ENCODE measurements at places on chromosomes 12 and 14. TPM values are rescaled to one million over a fixed set of nuclear protein-coding genes. Genes with fewer than 3 reads are reported as not detected.

Gene ACOT6
- not detected for total RNA-seq

Gene LHX5
- total RNA-seq, result 2.1 TPM

Gene ERBB3
- 51.2 TPM for total RNA-seq

Gene NKX2-1
- total RNA-seq, result not detected

Gene KRT75
- not detected for total RNA-seq

Gene DIO2
- total RNA-seq, result not detected

Gene GSG1
- total RNA-seq, result 0.33 TPM

Gene CRACR2A
- 2.0 TPM for total RNA-seq

Gene CABP1
- total RNA-seq, result 3.1 TPM

Gene ITGA7
- 114 TPM for total RNA-seq

Gene PPP1R1A
- total RNA-seq, result 8.5 TPM

Gene SPIC
- total RNA-seq, result not detected

Gene FAM186B
- 0.46 TPM for total RNA-seq

DNA sequence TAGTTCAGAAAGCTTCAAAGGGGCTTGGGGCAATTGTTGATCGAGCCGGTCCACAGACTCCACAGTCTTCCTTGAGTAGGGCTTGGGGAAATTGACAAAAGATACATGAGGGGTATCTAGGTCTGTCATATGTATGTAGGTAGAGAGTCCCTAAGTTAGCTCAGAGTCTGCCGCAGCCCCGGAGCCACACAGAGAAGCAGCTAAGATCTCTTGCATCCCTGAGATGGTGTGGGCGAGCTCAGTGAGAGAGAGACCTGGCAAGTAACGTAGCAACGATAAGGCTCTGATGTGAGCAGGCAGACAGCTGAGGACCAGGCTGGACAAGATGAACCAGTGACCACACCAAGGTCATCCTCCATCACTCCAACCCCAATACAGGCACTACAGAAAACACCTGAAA lies 297.6 kb downstream of the TMEM132D start:
- H3K4me1 ChIP-seq, result peaks cover 11% of the 10 kb centered on the region
- H3K36me3 ChIP-seq, result no peaks in the 10 kb centered on the region
- no peaks in the 10 kb centered on the region for H3K27me3 ChIP-seq
- DNase-seq, result no peak

GRCh38 chr12:7856516-7856915 lies 16.2 kb downstream of the SLC2A14 start:
- no peak overlapping the region for H3K27ac ChIP-seq
- H3K27me3 ChIP-seq, result no peaks in the 10 kb centered on the region
- H3K4me1 ChIP-seq, result peaks cover 5% of the 10 kb centered on the region
- H3K4me3 ChIP-seq, result no peak overlapping the region

GRCh38 chr14:21091821-21092272 lies 6.6 kb downstream of the ZNF219 start:
- no peak overlapping the region for H3K27ac ChIP-seq
- peaks cover 15% of the 10 kb centered on the region for H3K4me1 ChIP-seq
- DNase-seq, result no peak
- peaks cover 58% of the 10 kb centered on the region for H3K36me3 ChIP-seq
- no peaks in the 10 kb centered on the region for H3K27me3 ChIP-seq

DNA sequence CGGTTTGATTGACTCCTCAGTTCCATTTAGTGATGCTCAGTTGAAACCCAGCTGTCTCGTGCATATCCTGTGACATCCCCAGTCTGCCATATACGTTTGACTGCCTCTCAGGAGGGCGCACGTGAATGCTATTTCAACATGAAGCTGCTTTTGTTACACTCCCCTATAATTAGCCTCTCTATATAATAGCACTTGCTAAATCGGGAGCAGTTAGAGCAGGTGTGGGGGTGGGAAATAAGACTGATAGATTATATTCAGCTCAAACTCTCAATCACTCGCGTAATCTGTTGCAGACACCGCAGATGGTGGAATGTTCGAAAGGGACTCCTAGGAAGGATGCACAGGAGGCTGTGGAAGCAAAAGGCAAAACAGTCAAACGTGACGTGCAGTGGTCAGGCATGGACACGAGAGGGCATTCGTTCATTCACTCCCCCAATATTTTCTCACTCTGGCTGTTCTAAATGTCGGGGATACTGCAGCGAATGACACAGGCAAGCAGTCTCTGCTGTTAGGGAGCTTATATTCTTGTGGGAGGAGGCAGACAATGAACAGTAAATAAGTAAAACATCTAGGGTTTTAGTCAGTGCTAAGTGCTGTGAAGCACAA lies 29.8 kb downstream of the KCNA1 start:
- H3K4me3 ChIP-seq, result no peak overlapping the region
- no peaks in the 10 kb centered on the region for H3K36me3 ChIP-seq
- no peak for DNase-seq
- no peak overlapping the region for H3K27ac ChIP-seq
- H3K27me3 ChIP-seq, result no peaks in the 10 kb centered on the region
- no peaks in the 10 kb centered on the region for H3K4me1 ChIP-seq

DNA sequence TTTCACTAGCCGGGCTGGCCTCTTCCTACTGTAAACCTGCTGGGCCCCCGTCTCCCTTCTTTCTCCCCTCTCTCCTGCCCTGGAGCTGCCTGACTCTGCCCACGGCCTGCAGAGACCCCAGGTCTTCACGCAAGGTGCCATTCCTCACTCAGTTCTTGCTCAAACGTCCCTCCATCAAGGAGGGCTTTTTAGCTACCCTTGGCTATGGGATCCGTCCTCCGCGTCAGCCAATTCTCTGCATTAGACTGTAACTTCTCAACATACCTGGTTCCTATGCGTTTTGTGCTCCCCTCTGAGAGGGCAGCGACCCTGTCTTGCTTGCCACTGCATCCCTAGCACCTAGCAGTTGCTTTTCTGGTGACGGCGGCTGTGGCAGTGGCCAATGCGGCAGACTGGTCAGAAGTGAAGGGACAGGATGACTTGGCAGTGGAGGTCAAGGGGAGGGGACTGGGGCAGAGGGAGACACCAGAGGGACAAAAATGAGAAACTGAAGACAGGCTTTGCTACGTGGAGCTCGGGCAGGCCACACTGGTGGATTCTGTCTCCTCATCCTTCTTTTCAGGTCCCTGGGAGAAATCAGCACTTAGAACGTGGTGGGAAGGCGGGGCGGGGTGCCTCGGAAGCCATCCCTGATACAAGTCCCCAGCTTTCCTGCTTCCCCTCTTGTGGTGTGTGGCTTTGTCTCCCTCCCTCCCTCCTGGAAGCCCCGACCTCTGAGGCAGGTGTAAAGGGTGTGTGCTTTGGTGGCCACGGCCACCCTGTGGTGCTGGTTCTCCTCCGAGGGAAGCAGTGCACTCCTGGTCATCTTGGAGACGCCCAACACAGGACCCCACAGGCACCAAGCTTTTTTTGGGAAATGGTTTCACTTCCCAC lies 1.8 kb downstream of the B3GNT4 start:
- peaks cover 31% of the 10 kb centered on the region for H3K36me3 ChIP-seq
- H3K27me3 ChIP-seq, result peaks cover 4% of the 10 kb centered on the region
- peak overlapping the region; percentile 75 for H3K4me3 ChIP-seq
- no peak for DNase-seq
- H3K4me1 ChIP-seq, result no peaks in the 10 kb centered on the region

- H3K27me3 ChIP-seq, result no peaks in the 10 kb centered on the region
- no peaks in the 10 kb centered on the region for H3K36me3 ChIP-seq
- no peak overlapping the region for H3K27ac ChIP-seq
Measured at GRCh38 chr12:108709697-108710096, 21.6 kb downstream of the CORO1C start.

DNA sequence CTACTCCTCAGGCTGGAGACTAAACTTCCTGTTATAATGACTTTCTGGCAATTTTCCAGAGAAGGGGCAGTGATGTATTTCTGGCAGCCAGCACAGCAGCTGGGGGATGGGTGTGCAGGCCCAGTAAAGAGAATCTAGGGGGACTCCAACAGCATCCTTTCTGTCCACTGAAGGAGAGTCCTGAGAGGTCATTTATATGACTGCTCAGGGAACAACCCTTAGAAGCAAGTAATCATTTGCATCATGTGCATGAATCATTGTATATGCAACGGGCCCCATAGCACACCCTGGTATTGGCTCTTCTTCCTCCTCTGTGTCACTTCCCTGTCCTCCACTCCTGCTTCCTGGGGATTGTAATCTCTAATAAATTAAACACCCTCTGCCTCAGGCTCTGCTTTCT lies 493.8 kb downstream of the RPS29 start:
- DNase-seq, result no peak
- no peak overlapping the region for H3K4me3 ChIP-seq
- no peaks in the 10 kb centered on the region for H3K36me3 ChIP-seq
- H3K27me3 ChIP-seq, result no peaks in the 10 kb centered on the region
- no peaks in the 10 kb centered on the region for H3K4me1 ChIP-seq

GRCh38 chr14:69861025-69861569 lies 18.1 kb upstream of the SMOC1 start:
- no peaks in the 10 kb centered on the region for H3K27me3 ChIP-seq
- H3K4me3 ChIP-seq, result no peak overlapping the region
- H3K27ac ChIP-seq, result no peak overlapping the region
- DNase-seq, result no peak
- no peaks in the 10 kb centered on the region for H3K36me3 ChIP-seq
- peaks cover 7% of the 10 kb centered on the region for H3K4me1 ChIP-seq

- H3K4me3 ChIP-seq, result no peak overlapping the region
- H3K36me3 ChIP-seq, result no peaks in the 10 kb centered on the region
- H3K27ac ChIP-seq, result no peak overlapping the region
- no peak for DNase-seq
- H3K4me1 ChIP-seq, result peaks cover 20% of the 10 kb centered on the region
- H3K27me3 ChIP-seq, result no peaks in the 10 kb centered on the region
Measured at GRCh38 chr12:105740970-105741725, 397.6 kb downstream of the NUAK1 start.

DNA sequence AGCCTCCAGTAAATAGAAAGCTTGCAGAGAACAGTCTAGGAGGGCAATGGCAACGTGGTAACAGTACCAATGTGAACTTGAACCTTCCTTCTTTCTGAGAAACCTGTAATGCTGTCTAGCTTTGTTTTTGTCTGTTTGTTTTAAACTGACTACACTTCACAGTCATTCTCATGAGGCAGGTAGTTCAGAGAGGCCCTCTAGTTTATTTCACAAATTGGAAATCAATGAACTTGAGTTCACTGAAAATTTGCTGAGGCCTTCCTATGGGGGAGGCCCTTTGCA lies 2.9 kb upstream of the ATP2A2 start:
- peaks cover 12% of the 10 kb centered on the region for H3K36me3 ChIP-seq
- no peak overlapping the region for H3K4me3 ChIP-seq
- DNase-seq, result no peak
- no peaks in the 10 kb centered on the region for H3K27me3 ChIP-seq
- no peak overlapping the region for H3K27ac ChIP-seq

DNA sequence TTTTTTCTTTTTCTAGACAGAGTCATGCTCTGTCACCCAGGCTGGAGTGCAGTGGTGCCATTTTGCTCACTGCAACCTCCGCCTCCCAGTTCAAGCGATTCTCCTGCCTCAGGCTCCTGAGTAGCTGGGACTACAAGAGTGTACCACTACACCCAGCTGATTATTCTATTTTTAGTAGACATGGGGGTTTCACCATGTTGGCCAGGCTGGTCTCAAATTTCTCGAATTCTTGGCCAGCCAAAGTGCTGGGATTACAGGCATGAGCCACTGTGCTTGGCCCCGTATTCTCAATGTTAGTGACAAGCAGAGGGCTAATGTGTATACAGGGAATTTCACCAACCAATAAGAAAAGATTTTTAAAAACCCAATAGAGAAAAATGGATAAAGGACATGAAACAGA lies 8.4 kb downstream of the PLBD2 start:
- peaks cover 9% of the 10 kb centered on the region for H3K36me3 ChIP-seq
- H3K4me3 ChIP-seq, result no peak overlapping the region
- H3K27me3 ChIP-seq, result no peaks in the 10 kb centered on the region

DNA sequence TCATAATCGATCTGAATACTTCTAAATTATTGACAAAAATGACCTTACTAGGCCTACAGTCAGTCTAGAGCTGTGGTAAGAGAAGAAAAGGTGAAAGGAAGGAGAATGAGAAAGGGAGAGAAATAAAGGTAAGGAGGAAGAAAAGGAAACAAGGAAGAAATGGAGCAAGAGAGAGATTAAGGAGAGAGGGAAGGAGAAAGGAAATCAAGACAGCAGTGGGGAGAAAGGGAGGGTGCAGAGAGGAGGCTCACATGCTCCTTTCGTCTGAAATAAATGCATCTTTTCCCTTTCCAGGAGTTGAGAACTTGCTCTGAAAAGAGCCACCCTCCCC lies 3.7 kb downstream of the RNASE9 start:
- H3K27me3 ChIP-seq, result no peaks in the 10 kb centered on the region
- no peak overlapping the region for H3K4me3 ChIP-seq
- H3K27ac ChIP-seq, result no peak overlapping the region
- H3K4me1 ChIP-seq, result peaks cover 6% of the 10 kb centered on the region
- no peak for DNase-seq
- no peaks in the 10 kb centered on the region for H3K36me3 ChIP-seq

DNA sequence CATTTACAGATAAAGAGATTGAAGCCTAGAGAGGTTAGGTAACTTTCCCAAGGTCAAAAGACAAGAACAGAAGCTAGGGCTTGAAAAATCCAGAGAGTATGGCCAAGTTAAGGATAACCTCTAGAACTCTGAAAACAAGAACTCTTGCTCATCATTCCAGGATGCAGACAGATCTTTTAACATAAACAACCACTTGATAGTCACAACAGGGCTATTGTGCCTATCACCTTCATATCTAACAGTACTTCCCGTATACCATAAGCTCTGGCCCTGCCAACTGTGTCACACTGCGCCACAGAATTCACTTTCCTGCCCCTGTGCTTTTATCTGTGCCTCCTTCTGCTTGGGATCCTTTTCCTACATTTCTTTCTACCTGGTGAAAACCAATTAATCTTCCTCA lies 18.2 kb downstream of the ERP29 start:
- peaks cover 28% of the 10 kb centered on the region for H3K36me3 ChIP-seq
- H3K27ac ChIP-seq, result no peak overlapping the region
- H3K4me1 ChIP-seq, result no peaks in the 10 kb centered on the region
- H3K4me3 ChIP-seq, result no peak overlapping the region

DNA sequence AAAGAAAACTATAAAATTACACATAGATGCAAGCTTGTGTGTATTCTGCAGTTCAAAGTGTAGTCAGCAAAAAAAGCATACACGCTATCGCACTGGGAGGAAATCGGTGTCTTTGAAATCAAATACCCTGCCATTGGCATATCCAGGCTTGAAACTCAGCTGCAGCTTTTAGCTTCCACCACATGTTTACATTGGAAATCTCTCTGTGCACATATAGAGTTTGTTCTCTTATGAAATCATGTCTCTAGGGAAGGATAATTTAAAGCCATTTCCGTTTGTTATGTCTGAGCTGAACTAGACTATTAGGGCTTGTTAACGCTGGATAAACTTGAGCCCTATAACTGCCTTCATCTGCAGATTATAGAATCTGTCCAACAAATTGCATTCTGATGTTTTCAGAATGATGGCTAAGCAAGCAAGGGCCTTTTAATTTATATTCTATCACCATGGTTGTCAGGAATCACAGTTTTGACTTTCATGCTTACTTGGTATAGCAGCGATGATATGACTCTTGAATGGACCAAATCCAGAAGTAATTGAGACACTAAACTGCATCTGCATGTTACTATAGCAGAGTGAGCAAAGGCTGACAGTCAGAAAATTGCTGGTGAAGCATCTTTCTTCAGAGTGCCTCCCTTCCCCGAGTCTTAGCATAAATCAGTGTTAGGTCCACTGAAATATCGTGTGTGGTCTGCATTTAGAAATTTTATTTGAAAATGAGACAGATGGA lies 442.8 kb downstream of the ZFP36L1 start:
- H3K4me3 ChIP-seq, result no peak overlapping the region
- no peaks in the 10 kb centered on the region for H3K27me3 ChIP-seq
- DNase-seq, result no peak
- peaks cover 1% of the 10 kb centered on the region for H3K4me1 ChIP-seq
- peaks cover 3% of the 10 kb centered on the region for H3K36me3 ChIP-seq
- no peak overlapping the region for H3K27ac ChIP-seq

- no peaks in the 10 kb centered on the region for H3K4me1 ChIP-seq
- no peak overlapping the region for H3K4me3 ChIP-seq
- no peak for DNase-seq
Measured at GRCh38 chr12:5498076-5498475, 66.2 kb downstream of the NTF3 start.
